ENCODE measurements at places on chromosomes 11 and 22. TPM values are rescaled to one million over a fixed set of nuclear protein-coding genes. Genes with fewer than 3 reads are reported as not detected.

The SGSM1 gene
- not detected for total RNA-seq

The SLC6A5 gene
- total RNA-seq: under 0.01 TPM

The C11orf97 gene
- total RNA-seq: not detected

The TPBGL gene
- not detected for total RNA-seq

The XNDC1N gene
- total RNA-seq: 6.1 TPM

The APOC3 gene
- total RNA-seq: not detected

The PHLDB1 gene
- total RNA-seq: 77.2 TPM

The SLC22A12 gene
- not detected for total RNA-seq

The RFPL3 gene
- total RNA-seq: not detected

Measured in smooth muscle cell of trachea (primary cell).